ENCODE measurements at places on chromosomes 5 and 9.

- DNase-seq = no peak
These were observed 106.6 kb upstream of the HMHB1 start for GRCh38 chr5:143705381-143705780.

DNA sequence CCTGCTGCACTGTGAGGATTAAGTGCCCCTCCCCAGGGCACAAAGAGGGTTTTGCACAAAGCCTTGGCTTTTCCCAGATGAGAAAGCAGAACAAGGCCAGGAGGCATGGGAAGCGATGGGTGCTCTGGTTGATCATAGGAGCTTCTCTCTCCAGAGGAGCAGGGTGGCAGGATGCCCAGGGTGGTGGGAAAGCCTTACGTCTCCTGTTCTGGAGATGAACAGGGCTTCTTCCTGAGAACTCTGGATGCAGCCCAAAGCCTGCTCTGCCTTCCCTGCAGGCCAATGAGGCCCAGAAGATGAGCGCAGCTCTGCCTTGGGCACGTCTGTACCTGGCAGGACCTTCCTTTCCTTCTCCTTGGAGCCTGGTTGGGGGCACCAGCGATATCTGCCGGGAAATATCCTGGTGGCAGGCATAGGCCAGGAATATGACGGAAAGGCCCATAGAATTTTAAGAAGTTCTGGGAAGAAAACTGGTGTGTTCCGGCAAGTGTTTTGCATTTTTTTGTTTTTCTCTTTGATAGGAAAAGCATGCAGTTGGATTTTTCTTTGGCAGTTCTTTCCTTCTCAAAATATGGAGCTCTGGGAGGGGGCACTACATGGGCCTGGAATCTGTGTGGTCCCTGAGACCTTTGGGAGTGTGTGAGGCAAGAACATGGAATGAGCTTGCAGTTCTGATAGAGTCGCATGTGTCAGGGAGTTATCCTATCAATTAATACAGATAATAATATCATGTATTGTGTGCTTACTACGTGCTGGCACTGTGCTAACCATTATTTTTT lies 253.2 kb upstream of the KLF4 start:
- DNase-seq = no peak

DNA sequence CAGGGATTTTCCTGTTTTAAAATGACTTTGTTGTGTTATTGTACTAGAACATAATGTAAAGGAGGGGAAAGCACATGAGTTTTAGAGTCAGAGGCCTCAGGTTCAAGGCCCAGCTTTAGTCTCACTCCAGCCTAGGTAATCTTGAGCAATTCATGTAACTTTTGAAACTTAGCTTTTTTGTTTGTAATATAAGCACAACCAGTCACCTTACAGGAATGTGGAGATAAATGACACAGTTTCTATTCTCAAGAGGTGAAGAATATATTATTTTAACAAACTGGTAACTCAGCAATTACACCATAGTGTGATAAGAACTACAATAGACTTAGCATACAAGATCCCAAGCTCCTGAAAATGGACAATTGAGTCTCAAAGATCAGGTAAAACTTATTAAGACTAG lies 51.2 kb downstream of the ADAMTS19 start:
- DNase-seq = no peak

DNA sequence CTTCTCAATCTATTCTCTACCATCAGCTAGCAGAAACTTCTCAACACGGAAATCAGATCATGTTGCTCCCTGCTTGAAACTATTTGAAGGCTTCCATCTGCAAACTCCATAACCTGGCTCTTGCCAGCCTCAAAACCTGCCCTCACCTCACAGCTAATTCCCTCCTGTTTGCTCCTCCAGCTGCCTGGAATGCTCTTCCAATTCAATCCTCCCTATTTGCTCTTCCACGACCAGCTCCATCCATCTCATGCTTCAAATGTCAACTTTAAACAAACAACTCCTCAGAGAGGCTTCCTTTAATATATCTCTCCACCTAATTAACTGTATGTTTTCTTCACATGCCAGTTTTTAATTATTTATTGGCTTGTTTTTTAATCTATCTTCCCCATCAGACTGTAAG lies 1.5 kb downstream of the PLAA start:
- no peak for DNase-seq

DNA sequence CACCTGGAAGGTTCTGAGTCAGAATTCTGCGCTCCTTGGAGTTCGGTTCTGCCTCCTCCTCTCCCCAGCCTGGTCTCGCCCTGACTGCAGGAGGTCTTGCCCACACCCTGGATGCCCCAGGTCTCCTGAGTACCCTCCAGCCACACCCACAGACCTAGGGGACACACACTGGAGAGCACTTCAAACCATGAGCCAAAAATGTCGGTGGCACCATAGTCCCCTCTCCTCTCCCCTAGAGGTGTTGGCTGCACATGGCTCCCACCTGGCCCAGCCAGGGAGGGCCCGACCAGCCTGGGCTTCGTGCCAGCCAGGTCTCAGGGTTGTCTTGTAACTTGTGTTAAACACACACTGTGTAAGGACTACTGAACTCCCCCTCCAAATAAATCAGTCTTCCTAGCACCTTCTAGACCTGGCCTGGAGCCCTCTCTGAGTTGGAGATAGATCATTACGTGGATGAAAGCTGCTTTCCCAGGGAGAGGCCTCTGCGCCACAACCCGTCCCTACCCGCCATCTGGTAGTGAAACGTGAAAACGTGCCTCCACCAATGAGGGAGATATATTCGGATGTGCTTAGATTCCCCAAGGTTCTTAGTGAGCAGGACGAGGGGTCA lies 49.9 kb upstream of the CTSL start:
- DNase-seq = no peak

DNA sequence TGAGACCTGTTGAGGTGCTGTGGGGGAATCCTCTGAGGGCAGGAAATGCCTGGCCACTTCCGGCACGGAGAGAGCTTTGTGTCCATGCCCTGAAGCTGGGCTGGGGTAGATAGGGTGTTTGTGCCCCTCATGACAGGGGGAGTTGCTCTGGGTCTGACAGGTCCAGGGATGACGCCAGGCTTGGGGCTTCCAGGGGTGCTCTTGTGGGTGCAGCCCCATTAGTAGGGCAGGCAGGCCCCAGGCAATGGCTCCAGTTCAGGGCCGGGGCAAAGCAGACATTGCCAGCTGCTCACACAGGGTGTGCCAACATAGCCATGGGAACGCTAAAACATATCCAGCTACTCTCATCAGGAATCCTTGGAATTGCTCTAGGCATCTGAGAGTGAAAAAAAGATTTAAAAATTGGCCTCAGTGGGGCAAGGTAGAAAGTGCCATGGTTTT lies 21.1 kb downstream of the PITX1 start:
- no peak for DNase-seq
